Activated gamma-delta T cell (primary cell): ENCODE measurements at places on chromosomes 11 and 22.

GRCh38 chr11:20097319-20098221 lies 62.7 kb downstream of the DBX1 start:
- no peak for DNase-seq

DNA sequence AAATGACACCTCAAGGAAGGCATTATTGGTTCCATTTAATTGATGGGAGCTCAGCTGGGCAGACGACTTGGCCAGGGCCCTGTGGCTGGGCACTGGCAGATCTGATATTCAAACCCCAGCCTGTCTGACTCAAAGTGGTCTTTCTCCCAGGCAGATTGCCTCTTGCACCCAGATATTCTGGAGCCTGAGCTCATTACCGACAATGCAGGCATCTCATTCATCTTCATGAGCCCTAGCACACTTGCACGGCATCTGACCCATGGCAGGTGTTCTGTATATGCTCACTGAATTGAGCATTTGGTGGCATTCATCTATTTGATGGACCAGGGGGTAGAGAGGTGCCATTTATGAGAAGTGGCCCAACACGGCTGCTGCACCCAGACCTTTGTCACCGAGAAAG lies 193.1 kb downstream of the DSCAML1 start:
- DNase-seq, result no peak

GRCh38 chr22:26587991-26588613 lies 1.8 kb downstream of the TPST2 start:
- no peak for DNase-seq

DNA sequence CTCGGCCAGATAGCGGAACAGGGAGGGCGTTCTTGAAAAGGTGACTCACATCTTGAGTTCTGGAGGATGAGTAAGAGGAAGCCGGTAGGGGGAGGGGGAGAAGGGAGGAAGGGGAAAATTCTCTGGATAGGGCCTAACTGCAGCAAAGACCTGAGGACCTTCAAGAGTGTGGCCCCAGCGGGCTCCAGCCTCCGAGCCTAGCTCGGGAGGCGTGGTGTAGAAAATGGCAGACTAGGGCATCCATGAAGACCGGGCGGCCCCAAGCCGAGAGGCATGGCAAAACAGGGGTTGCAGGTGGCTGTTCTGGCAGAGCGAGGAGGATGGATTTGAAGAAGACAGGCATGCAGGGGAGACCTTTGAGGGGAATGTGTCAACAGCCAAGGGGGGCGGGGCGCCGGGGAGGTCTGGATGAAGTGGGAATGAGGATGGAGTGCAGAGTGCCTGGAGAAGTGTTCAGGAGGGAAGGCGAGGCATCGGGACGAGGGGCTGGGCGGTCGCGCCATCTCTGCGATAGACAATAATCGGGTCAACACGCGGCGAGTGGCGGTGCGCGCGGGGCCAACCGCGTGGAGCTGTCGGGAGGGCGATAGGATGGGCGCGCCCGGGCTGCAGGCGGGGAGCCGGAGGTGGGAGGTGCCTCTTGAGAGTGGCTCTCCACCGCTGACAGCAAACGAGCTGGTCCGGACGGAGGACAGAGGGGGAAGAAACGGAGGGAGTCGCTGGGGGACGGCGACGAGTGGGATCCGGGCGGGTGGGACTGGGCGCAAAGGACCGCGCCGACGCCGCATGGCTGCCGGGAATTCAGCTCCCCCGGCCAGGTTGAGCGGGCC lies 40.0 kb upstream of the CREB3L1 start:
- peak; percentile 32 for DNase-seq
